A375 (cell line): ENCODE measurements at places on chromosomes 7 and 10. TPM values are rescaled to one million over a fixed set of nuclear protein-coding genes. Genes with fewer than 3 reads are reported as not detected.

Gene EVX1
- total RNA-seq, result not detected in 2 replicates

Gene NEBL
- 2.2 and 7.8 TPM in 2 replicates for total RNA-seq

Gene PPA1
- 98.0 and 107 TPM in 2 replicates for total RNA-seq

Gene HEPACAM2
- not detected in 2 replicates for total RNA-seq

Gene MBLAC1
- total RNA-seq, result 4.8 and 6.3 TPM in 2 replicates

Gene CHAT
- total RNA-seq, result not detected in 2 replicates

Gene GJC3
- total RNA-seq, result 0.32 TPM in 1 of 2 replicates, not detected in the other

Gene MRPS16
- 59.1 and 60.8 TPM in 2 replicates for total RNA-seq

Gene BAIAP2L1
- total RNA-seq, result 14.6 and 16.3 TPM in 2 replicates

Gene POP7
- total RNA-seq, result 94.5 and 103 TPM in 2 replicates

Gene OR2A42
- total RNA-seq, result not detected in 2 replicates

Gene WEE2
- not detected in 2 replicates for total RNA-seq

Gene TMEM229A
- total RNA-seq, result not detected in 2 replicates

Gene CDC14C
- not detected in 2 replicates for total RNA-seq

Gene MYO1G
- 0.08 and 0.13 TPM in 2 replicates for total RNA-seq

Gene PLCE1
- total RNA-seq, result 4.4 and 6.3 TPM in 2 replicates

Gene NKX1-2
- total RNA-seq, result 0.08 and 0.11 TPM in 2 replicates

Gene ZNF33B
- total RNA-seq, result 7.5 and 8.2 TPM in 2 replicates

Gene NCF1
- 0.11 TPM in 1 of 2 replicates, not detected in the other for total RNA-seq

Gene SMO
- total RNA-seq, result 14.0 and 15.6 TPM in 2 replicates

Gene SAMD9
- 5.9 and 8.9 TPM in 2 replicates for total RNA-seq

Gene PON3
- not detected in 2 replicates for total RNA-seq

Gene FFAR4
- total RNA-seq, result 0.08 TPM in 1 of 2 replicates, not detected in the other

Gene SEPTIN14
- 0.08 TPM in 1 of 2 replicates, not detected in the other for total RNA-seq

Gene KNDC1
- total RNA-seq, result under 0.01 and 0.19 TPM in 2 replicates

Gene CLDN4
- total RNA-seq, result 6.8 and 8.0 TPM in 2 replicates

Gene OR9A2
- total RNA-seq, result 0.38 TPM in 1 of 2 replicates, not detected in the other

Gene AS3MT
- total RNA-seq, result 0.26 and 0.32 TPM in 2 replicates

Gene PRKG1
- total RNA-seq, result 1.1 and 1.3 TPM in 2 replicates

Gene FGFR2
- total RNA-seq, result 0.53 and 0.64 TPM in 2 replicates

Gene PIP
- not detected in 2 replicates for total RNA-seq

Gene RAPGEF5
- 4.4 and 6.5 TPM in 2 replicates for total RNA-seq

Gene ASAH2
- total RNA-seq, result 4.0 and 4.9 TPM in 2 replicates

Gene TCAF2
- 4.1 and 4.4 TPM in 2 replicates for total RNA-seq

Gene ZNF107
- 4.1 and 5.1 TPM in 2 replicates for total RNA-seq

Gene ODAD2
- 1.3 and 1.8 TPM in 2 replicates for total RNA-seq

Gene SFTPA1
- total RNA-seq, result not detected in 2 replicates

Gene CUZD1
- total RNA-seq, result 0.66 and 0.72 TPM in 2 replicates

Gene C10orf105
- total RNA-seq, result not detected in 2 replicates

Gene MOGAT3
- not detected in 2 replicates for total RNA-seq

Gene TMEM209
- total RNA-seq, result 24.3 and 25.1 TPM in 2 replicates

Gene TAS2R41
- not detected in 2 replicates for total RNA-seq

Gene ABCC2
- 13.4 and 16.9 TPM in 2 replicates for total RNA-seq

Gene EPHB6
- not detected in 2 replicates for total RNA-seq

Gene STEAP2
- total RNA-seq, result 0.64 and 2.5 TPM in 2 replicates

Gene VWDE
- 0.82 and 1.5 TPM in 2 replicates for total RNA-seq

Gene CCDC126
- 4.0 and 6.5 TPM in 2 replicates for total RNA-seq

Gene NPY4R
- not detected in 2 replicates for total RNA-seq

Gene PNLIPRP1
- not detected in 2 replicates for total RNA-seq

Gene GIMAP2
- total RNA-seq, result 3.0 and 3.8 TPM in 2 replicates

Gene NSMCE4A
- 123 and 125 TPM in 2 replicates for total RNA-seq

Gene CCZ1
- 64.5 and 79.2 TPM in 2 replicates for total RNA-seq

Gene ARL4A
- total RNA-seq, result 28.8 and 32.2 TPM in 2 replicates

Gene FOXP2
- 0.93 and 1.2 TPM in 2 replicates for total RNA-seq

Gene FAM237B
- total RNA-seq, result not detected in 2 replicates
